ENCODE measurements at places on chromosomes 2 and 18. TPM values are rescaled to one million over a fixed set of nuclear protein-coding genes. Genes with fewer than 3 reads are reported as not detected.

- no peak for DNase-seq
These were observed 29.6 kb upstream of the ATL2 start for GRCh38 chr2:38406597-38407110.

DNA sequence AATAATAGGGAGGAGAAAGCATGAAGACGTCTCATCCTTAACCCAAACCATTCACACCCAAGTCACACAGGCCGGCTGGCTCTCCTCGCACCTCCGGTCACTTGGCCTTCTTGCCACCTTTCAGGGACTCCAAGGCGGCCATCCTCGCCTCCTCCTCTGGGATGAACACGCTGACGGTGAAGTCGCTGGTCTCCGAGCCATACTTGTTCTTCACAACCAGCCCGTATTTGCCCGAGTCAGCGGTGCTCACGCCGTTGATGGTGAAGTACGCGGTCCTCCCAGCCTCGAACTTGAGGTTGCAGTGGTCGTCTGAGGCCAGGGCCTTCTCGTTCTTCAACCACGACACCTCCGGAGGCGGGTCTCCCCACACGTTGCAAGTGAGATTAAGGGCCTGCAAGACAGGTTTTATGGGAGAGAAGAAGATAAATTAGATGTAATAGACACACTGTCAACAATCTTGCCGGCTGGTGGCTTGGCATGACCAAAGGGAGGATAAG is 54.3 kb upstream of the LPIN2 start:
- DNase-seq, result no peak

PROC gene
- total RNA-seq, result not detected

DNA sequence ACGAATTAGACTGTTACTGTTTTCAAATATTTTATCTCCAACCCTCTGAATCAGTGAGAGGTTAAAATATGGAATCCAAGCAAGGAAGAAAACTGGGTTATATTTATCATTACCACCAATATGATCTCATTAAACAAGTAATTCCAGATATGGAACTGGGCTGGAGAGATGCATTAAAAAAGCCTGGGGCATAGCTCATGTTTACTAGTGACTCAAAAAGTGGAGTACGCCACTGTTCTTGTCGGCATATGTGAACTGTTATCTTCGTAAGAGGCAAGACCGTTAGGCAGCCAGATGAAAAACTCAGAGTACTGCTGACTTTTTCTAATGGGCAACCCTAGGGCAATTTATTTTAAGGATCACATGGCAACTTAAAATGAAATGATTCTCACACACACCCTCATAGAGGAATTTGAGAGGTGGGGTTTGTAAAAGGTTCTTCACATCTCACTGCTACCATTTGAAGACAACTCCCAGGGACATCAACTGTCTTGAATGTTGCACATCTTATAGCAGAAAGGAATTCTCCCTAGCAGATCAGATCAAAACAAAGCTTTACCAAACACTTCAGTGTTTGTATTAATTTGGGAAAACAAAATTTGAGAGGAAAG is 105.2 kb upstream of the TFCP2L1 start:
- DNase-seq, result no peak

GRCh38 chr2:38763228-38763627 is 12.1 kb upstream of the SRSF7 start:
- no peak for DNase-seq

DNA sequence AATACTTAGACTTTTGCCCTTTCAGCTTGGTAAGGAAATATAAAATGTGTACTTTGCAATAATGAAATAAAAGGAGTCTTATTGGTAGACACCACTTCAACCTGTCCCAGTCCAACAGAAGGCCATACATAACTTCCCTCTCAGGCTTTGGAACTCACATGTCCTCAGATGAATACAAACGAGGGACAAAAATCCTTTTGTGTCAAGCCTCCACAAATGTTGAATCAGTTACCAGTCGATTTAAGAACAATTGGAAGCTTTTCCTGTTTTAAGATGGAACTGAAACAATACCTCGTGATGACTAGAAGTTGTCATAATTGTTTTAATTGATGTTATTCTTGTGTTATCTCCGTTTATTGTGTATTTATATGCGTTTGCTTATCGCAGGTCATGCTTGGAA is 385.1 kb upstream of the POU3F3 start:
- DNase-seq, result no peak

Data from occipital lobe (tissue), 3 donors.